ENCODE measurements at places on chromosomes 16 and 17.

DNA sequence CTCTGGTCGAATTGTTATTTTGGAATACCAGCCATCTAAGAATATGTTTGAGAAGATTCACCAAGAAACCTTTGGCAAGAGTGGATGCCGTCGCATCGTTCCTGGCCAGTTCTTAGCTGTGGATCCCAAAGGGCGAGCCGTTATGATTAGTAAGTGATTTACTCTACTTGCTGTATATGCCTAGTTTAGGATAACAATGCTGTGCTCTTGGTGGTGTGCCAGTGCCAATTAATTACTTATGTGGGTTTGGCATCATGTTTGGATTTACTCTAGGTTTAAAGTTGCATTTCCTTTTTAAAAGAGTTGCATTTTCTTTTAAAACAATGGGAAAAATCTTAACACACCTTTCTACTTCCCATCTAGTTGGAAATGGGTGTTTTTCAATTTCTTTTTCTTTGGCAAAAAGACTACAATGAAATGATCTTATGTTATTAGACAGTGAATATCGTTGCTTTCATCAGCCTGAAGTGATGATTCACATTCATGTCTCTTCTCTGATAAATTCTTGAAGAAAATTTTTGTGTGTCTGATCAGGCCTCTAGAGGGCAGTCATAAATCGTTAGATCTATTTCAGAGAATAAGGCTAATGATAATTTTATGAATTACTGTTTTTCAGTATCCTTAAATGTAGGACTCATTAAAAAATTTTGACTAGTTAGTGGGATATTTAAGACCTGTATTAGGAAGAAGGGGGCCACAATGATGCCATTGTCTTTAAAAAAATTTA lies 5.6 kb downstream of the SF3B3 start:
- no peak for DNase-seq

- DNase-seq, result no peak
These were observed 427.1 kb downstream of the ZFHX3 start for GRCh38 chr16:72620853-72621252.

GRCh38 chr16:6146874-6147425 lies 1049.4 kb upstream of the EEF2KMT start:
- DNase-seq, result no peak

DNA sequence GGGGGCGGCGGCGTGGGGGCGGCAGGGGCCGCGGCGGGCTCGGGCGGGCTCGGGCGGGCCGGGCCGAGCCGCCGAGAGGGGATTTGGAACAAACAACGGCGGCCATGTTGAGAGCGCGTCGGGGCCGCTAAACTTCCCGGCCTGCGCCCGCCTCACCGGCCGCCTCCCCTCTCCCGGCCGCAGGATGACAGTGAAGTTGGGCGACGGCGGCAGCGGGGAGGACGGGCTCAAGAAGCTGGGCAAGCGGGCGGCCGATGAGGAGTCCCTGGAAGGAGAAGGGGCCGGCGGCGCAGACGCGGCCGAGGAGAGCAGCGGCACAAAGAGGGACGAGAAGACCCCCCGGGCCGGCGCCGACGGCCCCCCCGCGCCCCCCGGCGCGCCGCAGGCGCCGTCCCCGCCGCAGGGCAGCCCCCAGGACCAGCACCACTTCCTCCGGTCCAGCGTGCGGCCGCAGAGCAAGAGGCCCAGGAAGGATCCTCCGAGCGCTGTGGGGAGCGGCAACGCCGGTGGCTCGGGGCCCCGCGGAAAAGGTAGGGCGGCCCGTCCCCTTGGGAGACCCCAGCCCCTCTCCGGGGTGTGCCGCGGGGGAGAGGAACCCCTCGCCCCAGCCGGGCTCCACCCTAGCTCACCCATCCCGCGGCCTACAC lies 2.4 kb downstream of the CRAMP1 start:
- no peak for DNase-seq

GRCh38 chr17:73261952-73262675 lies 434 bp upstream of the CPSF4L start:
- DNase-seq, result no peak

DNA sequence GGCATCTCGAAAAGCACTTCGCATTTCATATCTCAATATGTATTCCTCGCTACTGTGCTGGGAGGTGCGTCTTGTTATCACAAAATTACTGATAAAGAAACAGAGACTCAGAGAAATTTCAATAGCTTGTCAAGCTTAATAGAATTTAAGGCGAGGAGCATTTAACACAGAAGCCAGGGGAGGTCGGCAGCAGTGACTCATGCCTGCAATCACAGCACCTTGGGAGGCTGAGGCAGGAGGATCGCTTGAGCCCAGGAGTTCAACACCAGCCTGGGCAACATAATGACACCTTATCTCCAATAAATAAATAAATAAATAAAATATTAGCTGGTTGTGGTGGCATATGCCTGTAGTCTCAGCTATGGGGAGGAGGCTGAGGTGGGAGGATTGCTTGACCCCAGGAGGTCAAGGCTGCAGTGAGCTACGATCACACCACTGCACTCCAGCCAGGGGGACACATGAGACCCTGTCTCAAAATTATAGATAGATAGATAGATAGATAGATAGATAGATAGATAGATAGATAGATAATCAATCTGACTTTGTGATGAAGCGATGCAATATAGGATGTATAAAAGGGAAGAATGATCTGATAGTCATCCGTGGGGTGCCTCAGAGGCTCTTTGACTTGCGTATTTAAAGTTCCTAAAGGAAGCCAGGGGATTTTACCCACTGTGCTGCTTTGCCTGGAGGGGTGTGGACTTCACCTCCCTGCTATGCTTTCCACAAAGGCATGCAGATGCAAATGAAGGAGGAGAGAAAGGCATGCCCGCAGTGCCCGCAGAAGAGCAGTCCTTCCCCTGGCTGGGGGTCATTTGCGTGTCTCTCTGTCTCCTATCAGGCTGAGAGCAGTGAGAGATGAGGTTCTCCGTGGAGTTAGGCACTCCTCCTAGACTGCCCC lies 15.9 kb upstream of the USP10 start:
- DNase-seq, result no peak

DNA sequence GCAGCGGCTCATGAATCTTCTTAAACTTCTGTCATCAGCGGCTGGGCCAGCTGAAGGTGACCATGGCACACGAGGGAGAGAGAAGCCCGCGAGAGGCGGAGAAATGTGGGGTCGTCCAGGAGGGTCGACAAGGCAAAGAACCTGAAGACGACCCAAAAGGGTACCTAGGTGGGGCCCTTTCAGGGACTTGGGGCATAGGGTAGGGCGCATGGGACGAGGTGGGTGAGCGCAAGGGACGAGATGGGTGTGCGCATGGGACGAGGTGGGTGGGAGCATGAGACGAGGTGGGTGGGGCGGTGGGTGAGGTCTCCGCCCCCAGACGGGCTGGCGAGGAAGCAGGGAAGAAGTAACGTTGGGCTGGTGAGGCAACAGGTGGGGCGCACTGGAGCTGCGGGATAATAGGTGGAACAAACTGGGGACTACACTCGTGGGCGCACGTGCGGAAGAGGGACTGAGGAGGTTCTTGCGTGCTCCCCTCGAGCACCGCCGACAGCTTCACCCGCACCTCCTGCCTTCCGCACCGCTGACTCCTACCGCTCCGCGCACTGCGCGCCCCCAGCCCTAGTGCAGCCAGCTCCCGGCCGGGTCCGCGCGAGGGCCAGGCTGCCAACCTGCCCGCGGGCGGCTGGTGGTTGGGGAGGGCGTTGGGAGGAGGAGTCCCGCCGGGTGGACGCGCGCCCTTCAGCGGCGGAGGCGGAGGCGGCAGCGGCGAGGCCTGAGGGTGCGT lies 23.2 kb upstream of the CRYM start:
- peak; percentile 27 for DNase-seq

DNA sequence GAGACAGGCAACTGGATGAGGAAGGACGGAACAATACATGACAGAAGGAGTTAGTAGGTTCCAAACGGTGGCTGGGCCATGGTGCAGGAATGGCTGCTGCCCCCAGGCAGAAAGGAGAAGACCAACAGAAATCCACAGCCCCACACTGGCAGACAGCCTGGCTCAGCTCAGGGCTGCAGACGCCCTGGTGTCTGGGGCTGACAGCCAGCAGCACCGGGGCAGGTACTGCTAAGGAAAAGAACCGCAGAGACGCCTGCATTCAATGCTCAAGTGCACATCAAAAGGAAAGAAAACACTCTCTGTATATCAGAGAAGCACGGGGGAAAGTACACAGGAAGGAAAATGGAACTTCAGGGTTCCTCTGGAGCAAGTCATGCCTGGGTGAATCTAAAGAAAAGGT lies 53.4 kb downstream of the GAS7 start:
- no peak for DNase-seq

DNA sequence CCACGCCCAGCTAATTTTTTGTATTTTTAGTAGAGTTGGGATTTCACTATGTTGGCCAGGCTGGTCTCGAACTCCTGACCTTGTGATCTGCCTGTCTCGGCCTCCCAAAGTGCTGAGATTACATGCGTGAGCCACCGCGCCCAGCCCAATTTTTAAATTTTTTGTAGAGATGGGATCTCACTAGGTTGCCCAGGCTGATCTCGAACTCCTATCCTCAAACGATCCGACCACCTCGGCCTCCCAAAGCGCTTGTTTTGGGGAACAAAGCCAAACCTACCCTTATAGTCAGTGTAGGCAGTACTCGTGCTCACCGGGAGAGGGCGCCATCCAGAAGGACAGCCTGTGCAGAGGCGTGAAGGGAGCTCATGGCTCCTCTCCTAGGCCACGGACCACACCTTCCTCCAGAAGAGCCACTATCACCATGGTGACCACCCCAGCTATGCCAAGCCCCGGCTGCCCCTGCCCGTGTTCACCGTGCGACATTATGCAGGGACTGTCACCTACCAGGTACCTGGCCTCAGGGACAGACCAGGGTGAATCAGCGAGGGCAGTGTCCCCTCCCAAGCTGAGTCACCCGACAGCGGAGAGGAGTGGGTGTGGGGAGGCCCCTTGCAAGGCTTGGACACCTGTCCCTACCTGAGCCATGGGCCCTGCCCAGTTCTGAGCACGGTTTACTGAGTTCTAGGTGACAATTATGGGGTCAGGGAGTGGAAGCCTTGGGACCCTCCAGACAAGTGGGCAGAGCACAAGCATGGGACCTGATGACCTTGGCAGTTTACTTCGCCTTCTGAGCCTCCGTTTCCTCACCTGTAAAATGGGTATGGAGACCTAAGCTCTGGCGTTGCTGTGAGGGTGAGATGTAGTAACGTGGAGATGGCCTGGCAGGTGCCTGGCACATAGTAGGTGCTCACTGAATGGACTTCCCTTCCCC lies 13.7 kb downstream of the MYO15B start:
- DNase-seq, result no peak

- no peak for DNase-seq
These were observed 724 bp downstream of the GAA start for GRCh38 chr17:80101946-80102663.

- DNase-seq, result no peak
These were observed 3.7 kb downstream of the CRISPLD2 start for GRCh38 chr16:84823484-84823883.

- DNase-seq, result no peak
These were observed 14.7 kb upstream of the SKAP1 start for GRCh38 chr17:48444516-48445247.

DNA sequence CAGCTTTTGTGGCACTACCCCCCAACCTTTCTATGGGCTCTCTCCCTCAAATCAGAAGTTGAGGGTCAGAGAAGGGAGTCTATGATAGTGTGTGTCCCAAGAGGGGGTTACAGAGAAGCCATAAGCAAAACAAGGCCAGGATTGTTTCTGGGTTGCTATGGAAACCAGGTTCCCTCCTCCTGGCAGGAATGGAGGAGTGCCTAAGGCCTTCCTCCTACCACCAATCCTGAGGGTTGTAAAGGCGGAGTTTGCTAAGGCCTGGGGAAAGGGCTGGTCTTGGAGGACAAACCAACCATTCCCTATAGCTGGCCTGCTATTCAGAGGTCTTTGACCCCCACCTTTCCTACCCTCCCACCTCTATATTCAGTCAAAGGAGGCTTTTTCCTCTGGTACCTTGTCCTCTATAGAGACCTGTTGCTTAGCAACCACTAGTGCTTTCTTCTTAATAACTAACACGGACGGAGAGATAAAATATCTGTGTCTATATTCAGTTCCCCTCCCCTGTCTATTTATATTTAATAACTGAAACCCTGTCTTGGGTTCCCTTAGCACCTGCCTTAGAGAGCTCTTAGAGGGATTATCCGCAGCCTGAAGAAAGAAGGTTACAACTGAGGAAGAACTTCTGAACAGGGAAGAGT lies 43.4 kb downstream of the NEUROD2 start:
- DNase-seq, result no peak

GRCh38 chr17:11239379-11239970 lies 1.5 kb upstream of the SHISA6 start:
- no peak for DNase-seq

GRCh38 chr17:13540546-13540945 lies 61.2 kb downstream of the HS3ST3A1 start:
- no peak for DNase-seq

DNA sequence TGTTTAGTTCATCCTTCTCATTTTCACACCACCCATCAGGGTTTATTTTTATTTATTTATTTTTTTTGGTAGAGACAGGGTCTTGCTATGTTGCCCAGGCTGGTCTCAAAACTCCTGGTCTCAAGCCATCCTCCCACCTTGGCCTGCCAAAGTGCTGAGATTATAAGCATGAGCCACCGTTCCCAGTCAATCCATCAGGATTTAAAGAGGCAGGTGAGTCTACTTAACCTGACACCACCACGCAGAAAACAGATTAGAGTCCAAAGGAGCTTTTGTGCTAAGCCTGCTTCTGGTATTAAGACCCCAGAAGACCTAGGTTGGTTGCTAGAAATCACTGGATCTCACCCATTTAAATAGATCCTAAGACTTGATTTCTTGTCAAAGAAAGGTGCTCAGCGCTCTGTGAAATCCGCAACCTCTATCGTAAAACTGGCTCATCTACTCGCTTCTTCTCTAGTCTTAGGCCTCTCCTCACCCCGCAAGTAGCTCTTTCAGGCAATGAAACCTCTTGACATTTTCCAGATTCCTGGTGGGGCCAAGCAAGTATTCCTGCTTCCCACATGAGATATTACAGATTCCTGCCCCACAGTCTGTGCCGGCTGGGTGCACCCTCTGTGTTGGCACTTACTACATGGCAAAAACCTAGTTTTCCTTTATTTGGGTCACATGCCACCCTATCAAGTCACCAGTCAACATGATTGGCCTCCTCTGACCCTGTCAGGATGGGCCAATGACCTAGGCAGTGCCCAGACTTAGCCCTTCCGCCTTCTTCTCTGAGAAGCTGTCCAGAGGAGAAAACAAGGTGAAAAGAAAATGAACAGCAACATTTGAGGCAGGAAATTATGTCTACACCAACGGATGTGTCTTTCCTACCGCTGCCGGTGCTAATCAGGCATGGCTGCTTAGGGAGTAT lies 9.0 kb downstream of the PITPNA start:
- no peak for DNase-seq

DNA sequence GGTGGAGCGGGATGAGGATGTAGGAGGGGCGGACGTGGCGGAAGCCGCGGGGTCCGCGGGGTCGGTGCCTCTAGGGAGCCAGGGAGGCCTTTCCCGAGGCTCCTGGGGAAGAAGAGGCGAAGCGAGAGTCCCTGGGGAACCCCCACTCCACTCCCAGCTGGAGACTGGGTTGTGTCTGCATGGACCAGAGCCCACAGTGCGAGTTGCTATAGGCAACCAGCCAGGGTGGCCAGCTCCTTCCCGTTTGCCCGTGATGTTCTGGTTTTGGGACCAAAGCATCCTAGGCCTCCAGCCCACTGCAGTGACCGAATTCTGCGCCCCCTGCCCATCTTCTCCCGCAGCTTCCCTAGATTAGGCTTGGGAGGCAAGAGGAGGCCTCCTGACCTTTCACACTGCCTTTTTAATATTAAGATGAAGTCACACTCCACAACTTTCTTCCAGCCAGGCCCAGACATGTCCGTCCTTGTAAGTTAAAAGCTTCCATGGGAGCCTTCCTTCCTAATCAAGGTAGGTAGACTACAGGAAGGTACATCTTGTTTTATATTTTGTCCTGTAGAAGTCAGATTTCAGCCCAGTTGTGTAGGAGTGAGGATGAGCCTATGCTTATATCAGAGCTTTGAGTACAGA lies 469 bp downstream of the AMZ2 start:
- no peak for DNase-seq

Measured in stimulated activated CD4-positive, alpha-beta T cell treated with anti-CD3 and anti-CD28 coated beads, TNF-alpha, amount 100 ng/mL, for 4 hours (primary cell).